ENCODE measurements at places on chromosomes 1 and 21. TPM values are rescaled to one million over a fixed set of nuclear protein-coding genes. Genes with fewer than 3 reads are reported as not detected.

- no peaks in the 10 kb centered on the region for H3K36me3 ChIP-seq
- peaks cover 8% of the 10 kb centered on the region for H3K4me1 ChIP-seq
- peaks cover 12% of the 10 kb centered on the region for H3K27me3 ChIP-seq
- no peak overlapping the region for H3K27ac ChIP-seq
These were observed 7.7 kb upstream of the CADM3 start for GRCh38 chr1:159163614-159164228.

Gene ZBTB8A
- total RNA-seq = 9.8 TPM

- H3K4me1 ChIP-seq = no peaks in the 10 kb centered on the region
- H3K27me3 ChIP-seq = peaks cover 2% of the 10 kb centered on the region
- no peak overlapping the region for H3K4me3 ChIP-seq
- DNase-seq = no peak
- H3K27ac ChIP-seq = no peak overlapping the region
These were observed 29.3 kb upstream of the TSPAN2 start for GRCh38 chr1:115118611-115119010.

DNA sequence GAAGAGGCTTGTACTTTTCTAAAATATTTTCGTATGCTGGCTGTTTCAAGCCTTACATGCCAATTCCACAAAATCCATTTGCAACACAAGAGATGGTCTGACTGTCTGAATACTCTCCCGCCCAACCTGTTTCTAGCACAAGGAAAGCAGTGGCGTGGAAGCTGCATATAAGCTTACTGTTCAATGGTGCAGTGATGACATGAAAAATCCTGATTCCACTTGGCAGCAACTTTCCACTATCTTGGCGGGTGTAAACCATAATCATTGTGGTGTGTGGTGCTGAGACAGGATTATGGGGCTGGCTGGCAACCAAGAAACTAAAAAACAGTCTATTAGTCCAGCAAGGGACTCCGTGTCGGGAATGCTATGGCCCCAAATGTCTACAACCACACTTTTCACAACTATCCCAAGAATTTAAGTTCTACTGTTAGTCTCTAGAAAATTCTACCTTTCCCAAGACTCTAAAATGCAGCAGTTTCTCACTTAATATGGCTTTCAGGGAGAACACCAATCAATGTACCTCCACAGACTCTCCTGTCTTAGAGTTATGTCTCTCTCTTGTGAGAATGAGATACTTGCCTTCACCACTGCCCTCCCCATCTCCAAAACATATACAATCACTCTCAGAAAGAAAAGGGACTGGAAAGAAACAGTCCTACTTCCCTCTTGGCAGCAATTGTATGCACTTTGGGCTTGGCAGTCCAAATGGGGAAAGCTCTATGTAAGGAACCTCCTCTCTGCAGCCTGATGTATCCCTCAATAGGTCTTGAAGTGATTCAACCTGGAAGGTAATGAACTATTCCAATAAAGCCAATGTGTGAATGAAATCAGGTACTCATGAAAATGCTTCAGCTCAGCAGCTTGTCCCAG is 9.5 kb downstream of the COLGALT2 start:
- no peak for DNase-seq
- H3K27me3 ChIP-seq = no peaks in the 10 kb centered on the region
- peaks cover 67% of the 10 kb centered on the region for H3K4me1 ChIP-seq
- H3K27ac ChIP-seq = no peak overlapping the region

- H3K27me3 ChIP-seq = no peaks in the 10 kb centered on the region
- peaks cover 5% of the 10 kb centered on the region for H3K4me1 ChIP-seq
- H3K27ac ChIP-seq = no peak overlapping the region
- peaks cover 2% of the 10 kb centered on the region for H3K36me3 ChIP-seq
- no peak overlapping the region for H3K4me3 ChIP-seq
These were observed 7.7 kb downstream of the FBXO6 start for GRCh38 chr1:11671544-11672286.

Gene ADAMTSL4
- total RNA-seq = 0.44 TPM

DNA sequence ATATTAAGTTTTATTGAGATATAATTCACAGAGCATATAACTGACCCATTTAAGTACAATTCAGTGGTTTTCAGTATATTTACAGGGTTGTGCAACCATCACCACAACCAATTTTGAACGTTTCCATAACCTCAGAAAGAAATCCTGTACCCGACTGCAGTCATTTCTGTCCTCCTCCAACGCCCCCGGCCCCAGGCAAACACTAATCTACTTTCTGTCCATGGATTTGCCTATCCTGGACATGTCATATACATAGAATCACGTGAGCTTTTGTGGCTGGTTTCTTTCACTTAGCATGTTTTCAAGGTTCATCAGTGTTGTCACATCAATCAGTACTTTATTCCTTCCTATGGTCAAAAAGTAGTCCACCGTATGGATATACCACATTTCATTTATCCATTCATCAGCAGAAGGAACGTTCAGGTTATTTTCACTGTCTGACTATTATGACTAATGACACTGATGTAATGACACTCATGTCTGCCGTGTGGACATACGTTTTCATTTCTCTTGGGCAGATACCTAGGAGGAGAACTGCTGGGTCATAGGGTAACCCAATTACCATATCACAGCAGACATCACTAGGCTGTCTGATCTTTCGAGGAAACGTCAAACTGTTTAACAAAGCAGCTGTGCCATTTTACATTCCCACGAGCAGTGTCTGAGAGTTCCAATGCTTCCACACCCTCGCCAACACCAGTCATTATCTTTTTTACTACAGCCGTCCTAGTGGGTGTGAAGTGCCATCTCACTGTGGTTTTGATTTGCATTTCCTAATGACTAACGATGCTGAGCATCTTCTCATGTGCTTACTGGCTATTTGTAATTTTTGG is 30.8 kb downstream of the MRPL37 start:
- peaks cover 23% of the 10 kb centered on the region for H3K36me3 ChIP-seq
- H3K27ac ChIP-seq = no peak overlapping the region
- H3K27me3 ChIP-seq = peaks cover 6% of the 10 kb centered on the region
- no peak for DNase-seq

- peaks cover 3% of the 10 kb centered on the region for H3K4me1 ChIP-seq
- H3K36me3 ChIP-seq = no peaks in the 10 kb centered on the region
- no peak for DNase-seq
- peaks cover 4% of the 10 kb centered on the region for H3K27me3 ChIP-seq
- no peak overlapping the region for H3K27ac ChIP-seq
- no peak overlapping the region for H3K4me3 ChIP-seq
These were observed 21.0 kb upstream of the IFFO2 start for GRCh38 chr1:18977428-18977827.

GRCh38 chr1:75273110-75273509 is 138.9 kb downstream of the LHX8 start:
- H3K27ac ChIP-seq = no peak overlapping the region
- no peaks in the 10 kb centered on the region for H3K27me3 ChIP-seq
- H3K4me3 ChIP-seq = no peak overlapping the region
- no peak for DNase-seq
- H3K4me1 ChIP-seq = no peaks in the 10 kb centered on the region

GRCh38 chr21:22351076-22351475 is 1352.9 kb downstream of the NCAM2 start:
- no peaks in the 10 kb centered on the region for H3K27me3 ChIP-seq
- DNase-seq = no peak
- no peaks in the 10 kb centered on the region for H3K4me1 ChIP-seq
- no peak overlapping the region for H3K27ac ChIP-seq
- no peaks in the 10 kb centered on the region for H3K36me3 ChIP-seq

GRCh38 chr1:205141236-205142101 is 19.7 kb upstream of the RBBP5 start:
- H3K27ac ChIP-seq = no peak overlapping the region
- H3K4me1 ChIP-seq = peaks cover 14% of the 10 kb centered on the region
- DNase-seq = peak; percentile 80
- no peak overlapping the region for H3K4me3 ChIP-seq

- H3K4me1 ChIP-seq = no peaks in the 10 kb centered on the region
- no peak overlapping the region for H3K4me3 ChIP-seq
- H3K27me3 ChIP-seq = peaks cover 30% of the 10 kb centered on the region
- H3K27ac ChIP-seq = no peak overlapping the region
- no peak for DNase-seq
These were observed 1.4 kb downstream of the SPTA1 start for GRCh38 chr1:158685085-158685484.

Gene AMY1A
- total RNA-seq = not detected

DNA sequence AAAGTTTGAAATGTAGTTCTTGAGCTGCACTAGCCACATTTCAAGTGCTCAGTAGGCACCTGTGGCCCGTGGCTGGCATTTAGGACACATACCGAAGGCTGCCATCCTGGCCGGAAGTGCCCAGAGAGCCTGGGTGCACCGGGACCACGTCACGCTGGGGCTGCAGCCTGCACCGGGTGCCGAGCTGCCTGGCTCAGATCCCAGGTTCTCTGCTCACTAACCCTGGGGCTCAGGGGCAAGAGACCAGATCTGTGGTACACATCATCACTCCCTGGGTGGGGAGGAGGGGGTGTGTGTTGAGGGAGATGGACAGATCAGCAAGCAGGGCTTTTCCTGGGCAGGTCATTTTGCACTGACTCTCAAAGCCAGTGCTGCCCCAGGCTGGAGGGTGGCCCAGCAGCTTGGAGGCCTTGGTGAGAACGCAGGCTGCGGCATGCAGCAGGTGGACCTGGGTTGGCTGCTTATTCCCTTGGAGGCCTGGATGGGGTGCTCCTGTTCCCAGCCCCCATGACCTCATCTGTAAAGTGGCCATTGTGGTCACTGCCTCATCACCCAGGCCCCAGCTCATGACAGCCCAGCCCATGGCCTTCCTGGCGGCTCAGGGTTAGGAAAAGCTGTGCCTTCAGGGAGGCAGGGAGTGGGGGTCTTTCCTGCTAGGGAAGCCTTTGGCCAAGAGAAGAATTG is 23.6 kb downstream of the TMEM201 start:
- H3K27me3 ChIP-seq = no peaks in the 10 kb centered on the region
- DNase-seq = no peak
- no peaks in the 10 kb centered on the region for H3K4me1 ChIP-seq
- no peaks in the 10 kb centered on the region for H3K36me3 ChIP-seq

Gene MAP1LC3C
- total RNA-seq = 1.1 TPM

DNA sequence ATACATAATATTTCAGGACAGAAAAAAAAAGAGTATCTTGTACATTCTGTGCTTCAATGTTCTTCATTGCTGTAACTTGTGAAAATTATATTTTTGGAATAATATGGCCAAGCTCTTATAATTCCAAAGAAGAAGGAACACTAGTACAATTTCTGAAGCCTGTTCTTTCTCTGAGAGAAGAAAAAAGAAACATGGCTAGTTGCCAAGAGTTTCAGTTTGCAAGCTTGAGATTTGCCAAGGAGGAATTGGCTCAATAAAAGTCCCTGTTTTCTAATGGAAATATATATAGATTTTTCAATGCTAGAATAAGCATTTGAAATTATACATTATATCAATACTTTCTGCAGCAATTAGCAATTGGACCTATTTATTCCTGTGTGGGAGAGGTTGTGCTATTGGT is 285.2 kb upstream of the NEGR1 start:
- H3K27ac ChIP-seq = no peak overlapping the region
- no peaks in the 10 kb centered on the region for H3K27me3 ChIP-seq
- H3K4me1 ChIP-seq = peaks cover 3% of the 10 kb centered on the region

GRCh38 chr1:65036570-65037051 is 70.3 kb upstream of the JAK1 start:
- no peak for DNase-seq
- no peak overlapping the region for H3K4me3 ChIP-seq
- no peak overlapping the region for H3K27ac ChIP-seq

Gene UBXN10
- total RNA-seq = 1.4 TPM

GRCh38 chr1:154707901-154708463 is 100.0 kb upstream of the ADAR start:
- no peak overlapping the region for H3K4me3 ChIP-seq
- H3K36me3 ChIP-seq = no peaks in the 10 kb centered on the region
- DNase-seq = no peak

DNA sequence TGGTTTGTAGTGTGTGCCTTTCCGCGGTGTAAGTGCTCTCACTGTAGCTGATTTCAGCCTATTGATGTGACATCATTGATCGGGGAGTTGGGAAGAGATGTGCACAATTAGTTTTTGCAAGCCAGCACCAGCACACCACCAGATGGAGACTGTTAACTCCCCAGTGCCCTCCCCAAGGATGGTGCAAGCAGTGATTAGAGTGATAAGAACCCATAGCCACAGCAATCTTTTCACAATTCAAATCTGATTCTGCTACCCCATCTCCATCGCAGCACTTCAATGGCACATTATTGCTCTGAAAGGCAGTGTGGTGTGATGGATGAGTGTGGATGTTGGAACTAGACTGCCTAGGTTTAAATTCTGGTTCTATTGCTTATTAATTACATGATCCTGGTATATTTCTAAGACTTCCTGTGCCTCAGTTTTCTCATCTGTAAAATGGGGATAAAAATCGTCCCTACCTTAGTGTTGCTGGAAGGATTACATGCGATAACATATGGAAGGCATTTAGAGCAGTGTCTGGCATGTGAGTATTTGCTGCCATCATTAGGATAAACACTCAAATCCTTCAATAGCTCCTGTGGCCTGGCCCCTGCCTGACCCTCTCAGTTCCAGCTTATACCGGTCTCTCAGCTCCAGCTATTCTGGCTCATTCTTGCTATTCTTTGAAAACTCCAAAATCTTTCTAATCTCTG is 6.7 kb downstream of the CSF3R start:
- H3K36me3 ChIP-seq = no peaks in the 10 kb centered on the region
- H3K4me1 ChIP-seq = peaks cover 5% of the 10 kb centered on the region
- no peak overlapping the region for H3K4me3 ChIP-seq
- no peak for DNase-seq

DNA sequence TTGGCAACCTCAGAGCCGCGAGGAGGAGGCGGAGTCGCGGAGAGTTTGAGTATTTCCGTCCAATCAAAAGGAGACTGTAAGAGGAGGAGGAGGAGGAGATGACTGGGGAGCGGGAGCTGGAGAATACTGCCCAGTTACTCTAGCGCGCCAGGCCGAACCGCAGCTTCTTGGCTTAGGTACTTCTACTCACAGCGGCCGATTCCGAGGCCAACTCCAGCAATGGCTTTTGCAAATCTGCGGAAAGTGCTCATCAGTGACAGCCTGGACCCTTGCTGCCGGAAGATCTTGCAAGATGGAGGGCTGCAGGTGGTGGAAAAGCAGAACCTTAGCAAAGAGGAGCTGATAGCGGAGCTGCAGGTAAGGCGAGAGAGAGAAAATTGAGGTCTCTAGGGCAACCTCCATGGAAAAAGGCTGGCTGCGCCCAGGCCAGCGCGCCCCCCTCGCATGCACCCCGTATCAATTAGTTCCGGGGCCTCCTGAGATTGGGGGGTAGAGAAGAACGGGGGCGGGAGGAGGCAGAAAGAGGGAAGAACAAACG is at the start of gene PHGDH:
TSS of gene PHGDH (plus strand) at position 131 of the 538 bp plus-strand sequence. CDS start at position 220, 89 bp downstream.
- DNase-seq = peak; percentile 63
- H3K4me3 ChIP-seq = peak within 1 kb of the TSS; percentile 99
- peak within 1 kb of the TSS; percentile 99 for H3K27ac ChIP-seq
- H3K27me3 ChIP-seq = peaks cover 2% of the 10 kb centered on the region
- H3K4me1 ChIP-seq = peaks cover 39% of the 10 kb centered on the region

DNA sequence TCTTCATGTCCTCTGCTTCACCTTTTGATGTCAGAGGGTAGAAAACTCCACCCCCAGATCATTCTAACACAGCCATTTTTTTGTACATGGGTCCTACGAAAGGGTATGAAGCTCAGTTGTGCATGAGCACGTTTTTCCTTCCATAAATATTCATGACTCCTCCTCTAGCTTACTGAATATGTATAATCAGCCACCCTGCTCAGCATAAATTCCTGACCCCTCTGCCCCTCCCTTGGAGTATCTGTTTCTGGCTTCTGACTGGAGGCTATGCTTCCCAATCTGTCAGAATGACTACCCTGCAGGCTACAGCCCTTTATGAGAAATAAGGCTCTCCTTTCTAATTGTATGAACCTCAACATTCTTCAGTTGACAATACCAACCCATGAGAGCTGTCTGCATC is 42.8 kb upstream of the PARP1 start:
- no peak overlapping the region for H3K27ac ChIP-seq
- no peaks in the 10 kb centered on the region for H3K36me3 ChIP-seq
- no peak for DNase-seq

Gene LCE1C
- total RNA-seq = not detected

GRCh38 chr1:233406994-233407631 is 79.6 kb downstream of the MAP3K21 start:
- H3K4me1 ChIP-seq = no peaks in the 10 kb centered on the region
- no peak for DNase-seq
- H3K36me3 ChIP-seq = peaks cover 7% of the 10 kb centered on the region
- no peak overlapping the region for H3K4me3 ChIP-seq
